ENCODE measurements at places on chromosomes 2 and 18.
A peak's percentile ranks its signal among the peaks of the same experiment; 100 is the strongest.

GRCh38 chr2:46985512-46985911 is 69.9 kb upstream of the MCFD2 start:
- peak; percentile 49 for DNase-seq

DNA sequence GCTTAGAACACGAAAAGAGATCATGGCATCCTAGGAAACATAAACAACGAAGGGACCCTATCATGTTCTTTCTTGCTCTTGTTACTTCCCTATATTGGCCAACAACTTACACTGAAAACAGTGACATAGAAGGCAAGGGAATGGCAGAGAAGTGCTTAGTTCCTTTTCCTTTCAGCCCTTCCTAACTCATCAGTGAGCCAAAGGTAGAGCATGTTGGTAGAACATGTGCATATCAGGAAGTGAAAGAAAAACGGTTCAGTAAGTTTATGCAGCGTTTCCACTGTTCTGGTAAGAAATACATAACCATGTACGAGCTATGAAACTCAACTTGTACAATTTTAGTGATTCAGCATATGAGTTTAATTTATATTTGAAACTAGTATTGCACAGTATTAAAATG is 21.7 kb downstream of the AKAIN1 start:
- DNase-seq: no peak

GRCh38 chr2:237143118-237143517 is 57.4 kb downstream of the COPS8 start:
- no peak for DNase-seq

- DNase-seq: no peak
These were observed 50.3 kb downstream of the CCBE1 start for GRCh38 chr18:59646963-59647307.

DNA sequence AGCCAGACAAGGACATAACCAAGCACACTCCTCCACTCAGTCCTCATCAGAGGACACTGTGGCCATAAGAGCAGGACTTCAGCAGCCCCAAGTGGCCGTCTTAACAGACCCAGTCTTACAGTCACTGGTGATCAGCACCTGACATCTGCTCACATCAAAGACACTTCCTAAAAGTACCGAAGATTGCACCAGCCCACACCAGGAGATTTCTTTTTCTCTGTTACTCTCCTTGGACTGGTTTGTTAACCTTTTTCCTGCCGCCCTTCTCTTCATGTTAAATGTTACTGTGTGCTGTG is 44.1 kb downstream of the MRPS5 start:
- DNase-seq: peak; percentile 30

GRCh38 chr2:66929632-66930338 is 467.3 kb upstream of the ETAA1 start:
- peak; percentile 87 for DNase-seq

DNA sequence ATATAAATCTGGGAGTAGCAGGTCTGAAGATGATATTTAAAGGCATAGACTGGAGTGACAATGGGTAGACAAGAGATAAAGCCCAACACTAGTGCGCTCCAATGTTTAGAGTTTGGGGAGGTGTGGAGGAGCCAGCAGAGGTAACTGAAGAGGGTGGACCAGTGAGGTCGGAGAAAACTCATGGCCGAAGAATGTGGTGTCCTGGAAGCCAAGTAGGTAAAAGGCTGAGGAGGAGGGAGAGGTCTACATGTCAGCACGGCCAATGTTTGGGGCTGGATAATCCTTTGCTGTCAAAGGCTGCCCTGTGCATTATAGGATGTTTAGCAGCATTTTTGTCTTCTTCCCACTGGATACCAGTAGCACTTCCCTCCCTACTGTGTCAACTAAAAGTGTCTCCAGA is 78.8 kb upstream of the KCNE4 start:
- DNase-seq: no peak

GRCh38 chr2:135899567-135899966 is 23.3 kb upstream of the MCM6 start:
- no peak for DNase-seq

DNA sequence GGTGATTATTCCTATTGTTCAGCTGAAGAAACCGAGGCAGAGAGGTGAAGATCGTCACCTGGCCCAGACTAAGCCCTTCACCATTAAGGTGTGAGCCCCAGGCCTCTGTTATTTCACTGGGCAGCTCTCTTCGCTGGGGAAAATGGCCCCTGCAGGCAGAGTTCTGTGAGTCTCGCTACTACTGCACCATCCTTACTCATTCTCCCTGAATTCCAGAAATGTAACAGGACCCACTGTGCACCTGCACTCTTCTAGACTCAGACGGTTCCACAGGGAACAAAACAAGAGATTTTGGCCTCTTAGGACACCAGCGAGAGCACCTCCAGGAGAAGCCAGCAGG is 147.7 kb upstream of the GLI2 start:
- no peak for DNase-seq

GRCh38 chr2:9774266-9774665 is 69.0 kb upstream of the TAF1B start:
- DNase-seq: no peak

- DNase-seq: no peak
These were observed 36.2 kb downstream of the ADNP2 start for GRCh38 chr18:80145196-80145804.

DNA sequence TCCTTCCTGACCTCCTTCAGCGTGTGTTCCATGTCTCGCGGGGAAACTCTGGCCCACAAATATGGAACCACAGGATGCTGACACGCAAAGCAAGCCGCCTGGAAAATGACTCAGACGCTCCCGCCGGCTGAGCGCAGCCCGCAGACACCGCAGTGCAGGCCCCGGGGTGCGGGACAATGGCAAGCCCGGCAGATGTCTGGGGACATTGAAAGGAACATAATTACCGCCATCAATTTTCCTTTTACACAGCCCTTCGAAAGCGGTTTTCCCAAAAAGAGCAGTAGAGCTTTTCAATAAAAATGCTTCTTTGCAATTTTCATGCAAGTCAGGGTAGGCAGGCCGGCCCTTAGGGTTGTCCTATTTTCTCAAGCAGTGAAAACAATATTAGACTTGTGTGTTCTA is 159.2 kb upstream of the SH3BP4 start:
- DNase-seq: no peak

- DNase-seq: no peak
These were observed 5.6 kb upstream of the SMIM21 start for GRCh38 chr18:75433098-75433497.

GRCh38 chr2:169363560-169364150 is 1.3 kb upstream of the LRP2 start:
- DNase-seq: peak; percentile 53

DNA sequence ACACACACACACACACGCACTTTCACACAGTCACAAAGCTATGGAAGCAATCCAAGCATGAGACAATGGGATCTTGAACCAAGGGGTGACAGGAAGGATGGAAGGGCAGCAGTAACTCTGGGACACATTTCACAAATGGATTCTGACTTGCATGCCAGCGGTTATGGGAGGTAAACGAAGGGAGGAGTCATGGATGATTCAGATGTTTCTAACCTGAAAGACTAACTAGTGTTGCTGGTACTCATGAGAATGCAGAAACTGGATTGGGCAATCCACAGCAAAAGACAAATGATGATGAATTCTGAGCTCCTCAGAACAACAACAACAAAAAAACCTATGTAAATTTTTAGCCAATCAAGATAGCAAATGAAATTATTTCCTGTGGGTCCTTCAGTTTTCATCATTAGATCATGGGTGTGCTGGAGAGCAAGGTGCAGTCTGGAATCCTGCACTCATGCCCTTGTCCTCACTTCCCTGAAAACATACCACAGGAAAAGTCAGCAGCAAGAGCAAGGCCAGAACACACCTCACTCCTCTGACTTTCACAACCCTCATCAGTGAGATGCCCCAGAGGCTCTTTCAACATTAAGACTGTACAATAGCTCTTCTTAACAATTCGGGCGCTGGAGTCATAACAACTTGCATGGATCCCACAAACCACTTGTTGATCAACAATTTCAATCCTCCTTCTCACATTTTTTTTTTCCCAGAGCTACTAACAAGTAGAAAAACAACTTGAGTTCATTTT is 32.6 kb downstream of the ABCA12 start:
- peak; percentile 17 for DNase-seq

- DNase-seq: no peak
These were observed 33.5 kb downstream of the FBXO15 start for GRCh38 chr18:74114116-74114515.

- no peak for DNase-seq
These were observed 28.3 kb downstream of the CREB1 start for GRCh38 chr2:207558079-207558491.

GRCh38 chr18:48896875-48897511 is 53.8 kb downstream of the SMAD7 start:
- peak; percentile 55 for DNase-seq

GRCh38 chr2:174634130-174635014 is 36.8 kb upstream of the WIPF1 start:
- DNase-seq: no peak

DNA sequence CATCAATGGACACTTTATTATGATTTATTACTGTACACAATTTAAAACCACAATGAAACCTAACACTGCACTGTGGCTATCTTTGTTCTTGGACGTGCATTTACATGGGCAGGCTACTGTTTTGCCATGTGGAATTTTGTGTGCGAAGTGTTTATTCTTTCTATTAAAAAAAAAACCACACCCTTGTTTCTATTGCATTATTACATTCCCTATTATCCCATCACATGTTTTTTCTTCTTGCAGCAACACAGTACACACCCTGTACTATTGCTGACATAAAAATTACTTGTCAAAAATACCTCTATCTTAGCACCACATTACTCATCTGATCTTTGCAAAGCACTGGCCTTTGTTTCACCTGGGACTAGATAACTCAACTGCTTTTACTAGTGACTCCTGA is 1.5 kb downstream of the RNF152 start:
- peak; percentile 54 for DNase-seq

GRCh38 chr2:80947601-80948130 is 643.1 kb upstream of the LRRTM1 start:
- DNase-seq: no peak

GRCh38 chr2:97359861-97360584 is 229.7 kb downstream of the ANKRD36B start:
- DNase-seq: no peak

DNA sequence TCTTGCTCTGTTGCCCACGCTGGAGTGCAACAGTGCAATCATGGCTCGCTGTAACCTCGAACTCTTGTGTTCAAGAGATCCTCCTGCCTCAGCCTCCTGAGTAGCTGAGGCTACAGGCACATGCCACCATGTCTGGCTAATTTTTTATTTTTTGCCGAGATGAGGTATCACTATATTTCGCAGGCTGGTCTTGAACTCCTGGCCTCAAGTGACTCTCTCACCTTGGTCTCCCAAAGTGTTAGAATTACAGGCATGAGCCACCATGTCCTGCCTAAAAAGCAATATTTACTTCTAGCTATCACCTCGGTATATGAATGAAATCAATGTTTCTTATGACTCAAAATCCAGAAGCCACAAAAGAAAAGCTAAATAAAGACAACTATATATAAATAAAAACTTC is 2.2 kb downstream of the BUB1 start:
- DNase-seq: no peak

- DNase-seq: peak; percentile 26
These were observed 48.9 kb downstream of the TSN start for GRCh38 chr2:121804340-121804739.

- DNase-seq: no peak
These were observed 28.9 kb upstream of the LMAN1 start for GRCh38 chr18:59387687-59388565.

GRCh38 chr2:196783431-196784094 is 15.9 kb downstream of the GTF3C3 start:
- DNase-seq: no peak

GRCh38 chr2:155442088-155442487 is 743.6 kb downstream of the KCNJ3 start:
- no peak for DNase-seq

GRCh38 chr2:188523919-188524318 is 232.2 kb downstream of the GULP1 start:
- DNase-seq: no peak

DNA sequence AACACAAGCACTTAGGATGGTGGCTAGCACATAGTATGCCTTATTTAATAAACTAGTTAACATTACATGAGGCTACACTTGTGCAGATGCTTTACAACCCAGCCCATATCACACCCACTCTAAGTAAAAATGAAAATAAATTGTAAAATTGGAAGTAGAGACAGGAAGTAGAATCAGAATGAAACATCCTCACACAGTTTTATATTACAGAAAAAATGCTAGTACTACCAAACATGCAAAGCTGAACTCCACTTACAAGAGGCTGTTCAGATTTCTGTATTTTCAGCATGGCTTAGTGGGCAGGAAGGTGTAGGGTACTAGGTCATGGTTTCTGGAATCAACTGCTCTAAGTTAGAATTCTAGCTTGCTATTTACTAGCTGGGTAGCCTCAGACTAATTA is 18.2 kb upstream of the CRIM1 start:
- DNase-seq: no peak

DNA sequence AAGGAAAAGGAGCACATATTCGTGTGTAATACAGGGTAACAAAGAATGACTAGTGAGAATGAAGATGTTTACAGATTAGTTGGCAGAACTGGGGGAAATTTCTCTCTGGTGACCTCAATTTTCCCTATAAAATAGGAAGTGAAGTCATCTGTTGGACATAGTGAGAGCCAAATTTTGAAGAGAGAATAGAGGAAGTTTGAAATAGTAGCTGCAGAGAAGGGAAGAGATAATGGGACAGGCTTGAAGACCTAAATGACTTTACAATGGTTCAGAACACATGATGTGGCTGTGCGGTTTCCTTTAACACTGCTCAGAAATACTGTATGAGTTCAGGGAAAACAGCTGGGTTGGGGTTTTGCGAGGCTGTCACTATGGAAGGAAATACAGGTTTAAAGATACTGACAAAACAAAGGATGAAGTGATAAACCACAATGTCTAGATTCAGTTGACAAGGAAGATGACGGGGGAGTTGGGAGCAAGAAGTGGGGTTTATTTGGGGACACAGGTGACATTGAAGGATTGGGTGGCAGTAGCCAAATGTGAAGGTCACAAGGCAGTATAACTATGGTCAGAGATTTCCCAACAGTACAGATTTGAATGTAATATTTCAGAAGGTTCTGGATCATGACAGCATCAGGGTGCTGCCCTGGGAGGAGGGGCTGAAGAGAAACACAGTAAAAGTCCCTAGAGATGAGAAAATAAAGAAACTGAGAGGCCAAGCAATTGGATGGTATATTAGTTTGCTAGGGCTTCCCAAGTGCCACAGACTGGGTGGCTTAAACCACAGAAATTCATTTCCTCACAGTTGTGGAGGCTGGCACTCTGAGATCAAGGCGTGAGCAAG is 82.6 kb upstream of the TANK start:
- no peak for DNase-seq

- DNase-seq: peak; percentile 81
These were observed 36.6 kb downstream of the COPS8 start for GRCh38 chr2:237122214-237122666.

DNA sequence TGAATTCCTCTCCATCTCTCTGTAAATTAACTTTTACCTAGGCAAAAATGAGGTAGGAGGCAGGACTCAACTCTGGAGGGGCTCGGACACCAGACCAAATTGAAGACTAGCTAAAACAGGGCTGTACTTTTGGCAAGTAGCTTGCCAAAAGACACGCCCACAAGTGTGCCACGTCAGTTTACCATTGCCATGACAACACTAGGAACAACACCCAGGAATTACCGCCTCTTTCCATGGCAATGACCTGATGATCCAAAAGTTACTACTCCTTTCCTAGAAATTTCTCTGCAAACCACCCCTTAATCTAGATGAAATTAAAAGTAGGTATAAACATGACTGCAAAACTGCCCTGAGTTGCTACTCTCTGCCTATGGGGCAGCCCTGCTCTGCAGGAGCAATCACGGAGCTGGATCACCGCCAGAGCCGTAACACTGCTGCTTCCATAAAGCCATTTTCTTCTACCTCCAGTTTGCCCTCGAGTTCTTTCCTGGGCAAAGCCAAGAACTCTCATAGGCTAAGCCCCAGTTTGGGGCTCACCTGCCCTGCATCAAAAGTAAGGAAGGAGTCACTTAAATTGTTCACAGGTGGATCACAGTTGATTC is 66.0 kb upstream of the FAM136A start:
- DNase-seq: peak; percentile 37
